ENCODE measurements at places on chromosomes 13 and 19.
A peak's percentile ranks its signal among the peaks of the same experiment; 100 is the strongest.

GRCh38 chr13:62510906-62511655 lies 1095.4 kb upstream of the PCDH20 start:
- DNase-seq, result no peak

DNA sequence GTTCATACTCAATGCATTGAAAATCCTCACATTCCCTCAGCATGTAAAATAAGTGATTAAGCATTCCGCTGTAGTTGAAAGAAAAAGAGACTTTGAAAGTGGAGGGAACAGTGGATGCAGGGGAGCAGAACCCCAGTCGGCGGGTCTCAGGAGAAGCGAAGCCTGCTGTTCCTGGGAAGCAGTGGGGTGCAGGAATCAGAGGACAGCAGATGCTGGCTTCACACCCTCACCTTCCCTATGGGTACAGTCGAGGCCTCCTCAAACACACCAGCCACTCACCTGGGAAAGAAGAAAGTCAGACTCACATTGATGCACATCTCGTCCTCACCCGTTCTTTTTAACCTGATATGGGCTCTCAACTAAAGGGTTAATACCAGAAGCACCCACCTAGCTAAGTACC lies 38.2 kb downstream of the COL4A2 start:
- no peak for DNase-seq

GRCh38 chr13:108827646-108828045 lies 198.2 kb downstream of the MYO16 start:
- DNase-seq, result no peak

GRCh38 chr13:43407023-43407581 lies 379.7 kb downstream of the ENOX1 start:
- DNase-seq, result no peak

DNA sequence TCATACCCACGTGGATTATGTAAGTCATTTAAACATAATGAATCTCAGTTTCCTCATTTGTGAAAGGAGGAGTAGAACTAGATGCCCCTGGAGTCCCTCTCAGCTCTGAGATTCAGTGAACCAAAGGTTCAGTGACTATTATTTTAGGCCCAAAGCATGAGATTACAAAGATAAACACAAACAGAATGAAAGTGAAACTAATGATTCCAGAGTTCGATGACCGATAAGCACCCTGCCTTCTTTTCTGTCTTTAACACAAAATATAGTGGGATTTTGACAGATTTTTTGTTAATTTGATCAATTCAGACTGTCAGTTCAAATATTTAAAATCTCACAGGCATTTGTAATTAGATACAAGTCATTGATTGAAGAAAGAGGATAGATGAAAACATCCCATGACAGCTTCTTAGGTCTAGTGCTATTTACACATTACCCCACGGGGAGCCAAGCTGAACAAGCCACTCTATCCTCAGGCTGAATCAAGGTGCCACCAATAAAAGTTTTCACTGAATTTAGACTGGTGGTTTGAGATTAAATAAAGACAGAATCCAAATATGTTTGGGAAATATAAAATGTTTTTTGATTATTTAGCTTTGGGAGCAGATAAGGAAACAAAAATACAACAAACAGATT lies 64.6 kb upstream of the RAP2A start:
- no peak for DNase-seq

DNA sequence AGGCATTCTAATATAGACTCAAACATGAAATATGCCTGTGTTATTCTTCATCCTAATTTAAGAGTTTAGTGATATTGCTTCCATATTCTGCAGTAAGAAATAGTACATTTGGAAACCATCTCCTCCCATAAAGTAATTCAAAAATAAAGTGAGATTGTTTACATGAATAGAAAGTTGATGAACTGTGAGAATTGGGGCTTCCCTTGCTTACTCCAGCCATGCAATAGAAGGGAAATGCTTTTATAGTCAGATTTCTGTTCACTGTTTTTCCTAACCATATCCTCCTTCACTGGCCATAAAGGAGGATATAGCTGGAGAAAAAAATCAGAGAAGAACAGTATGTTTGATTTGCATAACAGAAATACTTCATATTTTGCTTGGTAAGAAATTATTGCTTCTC lies 7.8 kb downstream of the LRCH1 start:
- no peak for DNase-seq

DNA sequence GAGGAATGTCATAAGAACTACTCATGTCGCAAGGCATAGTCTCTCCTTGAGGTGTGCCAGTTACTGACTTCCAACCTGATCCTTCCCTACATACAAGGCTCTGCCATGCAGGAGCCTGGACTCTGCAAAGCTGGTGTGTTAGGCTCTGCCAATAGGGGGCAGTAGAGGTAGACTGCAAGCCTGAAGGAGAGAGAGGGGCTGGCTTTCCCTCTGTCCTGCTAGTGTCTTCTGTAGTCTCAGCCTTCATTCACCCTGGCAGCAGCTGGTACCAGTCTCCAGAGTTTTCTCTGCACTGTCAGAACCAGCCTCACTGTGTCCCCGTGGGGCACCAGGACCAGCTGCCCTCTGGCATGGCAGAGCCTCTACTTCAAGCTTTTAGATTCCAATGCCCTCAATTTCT lies 14.5 kb downstream of the SHISA2 start:
- DNase-seq, result no peak

DNA sequence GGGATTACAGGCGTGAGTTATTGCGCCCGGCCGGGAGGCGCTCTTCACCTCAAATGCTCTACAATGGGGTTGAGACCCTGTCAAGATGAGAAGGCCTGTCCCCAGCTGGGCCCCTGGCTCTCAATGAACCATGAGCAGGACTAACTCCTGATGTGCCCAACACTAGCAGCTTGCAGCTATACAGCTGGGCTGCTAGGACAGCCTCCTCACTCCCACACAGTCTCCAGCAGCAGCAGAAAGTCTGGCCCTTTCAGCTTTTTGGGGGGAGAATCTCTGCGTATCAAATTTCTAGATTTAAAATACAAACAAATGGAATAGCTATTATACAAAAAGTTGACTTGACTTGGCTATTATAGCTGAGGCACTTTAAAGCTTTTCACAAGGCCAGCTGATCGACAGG lies 30.2 kb downstream of the TMTC4 start:
- no peak for DNase-seq

GRCh38 chr19:49475995-49476880 lies 2.2 kb downstream of the FLT3LG start:
- no peak for DNase-seq

DNA sequence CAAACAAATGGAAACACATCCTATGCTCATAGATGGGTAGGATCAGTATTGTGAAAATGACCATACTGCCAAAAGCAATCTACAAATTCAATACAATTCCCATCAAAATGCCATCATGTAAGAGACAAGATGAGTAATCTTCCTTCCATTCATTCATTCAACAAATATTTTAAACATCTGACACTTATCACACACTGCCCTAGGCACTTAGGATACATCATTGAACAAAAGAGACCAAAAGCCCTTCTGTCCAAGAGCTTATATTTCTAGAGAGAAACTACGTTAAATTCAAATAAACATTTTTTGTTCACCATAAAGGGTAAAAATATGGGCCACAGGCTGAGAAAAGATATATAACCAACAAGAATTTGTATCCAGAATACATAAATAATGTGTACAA lies 20.5 kb upstream of the LHFPL6 start:
- DNase-seq, result no peak

GRCh38 chr13:30743319-30744055 lies 8.1 kb downstream of the ALOX5AP start:
- DNase-seq, result peak; percentile 95

DNA sequence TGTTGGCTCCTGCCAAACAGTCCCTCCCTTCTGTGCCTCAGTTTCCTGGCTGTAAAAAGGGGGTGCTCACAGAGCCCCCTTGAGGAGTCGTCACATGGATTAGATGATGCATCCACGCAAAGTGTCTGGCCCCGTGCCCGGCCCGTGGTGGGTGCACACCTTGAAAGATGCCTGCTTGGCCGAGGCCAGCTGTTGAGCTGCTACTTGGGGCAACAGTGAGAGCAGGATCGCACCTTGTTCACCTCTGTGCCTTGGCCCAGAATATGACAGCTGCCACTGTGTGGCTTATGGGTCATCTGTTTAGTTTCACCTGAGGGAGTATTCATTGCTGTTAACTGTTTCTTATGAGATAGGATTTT lies 17.7 kb downstream of the CRTC1 start:
- DNase-seq, result no peak

DNA sequence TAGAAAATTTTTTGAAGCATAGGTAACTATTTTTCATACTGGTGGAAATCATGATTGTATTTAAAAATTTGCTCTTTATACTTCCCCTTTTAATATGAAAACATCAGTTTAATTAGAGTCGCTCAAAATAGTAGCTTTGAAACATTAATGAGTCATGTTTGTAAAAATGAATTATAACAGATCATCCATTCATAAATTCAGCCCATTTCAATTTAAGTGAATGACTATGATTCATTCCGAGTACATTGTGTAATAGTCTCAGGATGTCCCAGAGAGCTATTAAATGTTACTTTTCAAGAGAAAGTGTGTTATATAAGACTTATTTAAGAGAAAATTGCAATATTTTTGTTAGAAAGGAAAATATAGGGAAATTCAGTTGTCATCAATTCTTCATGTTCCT lies 111.0 kb downstream of the FNDC3A start:
- DNase-seq, result peak; percentile 72

GRCh38 chr13:44667943-44668342 lies 91.8 kb upstream of the TSC22D1 start:
- peak; percentile 79 for DNase-seq
